ENCODE measurements at places on chromosomes 11 and 22. TPM values are rescaled to one million over a fixed set of nuclear protein-coding genes. Genes with fewer than 3 reads are reported as not detected.

YAP1 gene
- total RNA-seq, result 257 TPM

SORL1 gene
- 61.7 TPM for total RNA-seq

CTTN gene
- 235 TPM for total RNA-seq

HSCB gene
- 10.3 TPM for total RNA-seq

ZNF215 gene
- total RNA-seq, result 1.2 TPM

- no peak for DNase-seq
These were observed 24.7 kb downstream of the CELSR1 start for GRCh38 chr22:46512683-46513082.

- no peak for DNase-seq
These were observed 47.5 kb downstream of the SGSM3 start for GRCh38 chr22:40417881-40418280.

DNA sequence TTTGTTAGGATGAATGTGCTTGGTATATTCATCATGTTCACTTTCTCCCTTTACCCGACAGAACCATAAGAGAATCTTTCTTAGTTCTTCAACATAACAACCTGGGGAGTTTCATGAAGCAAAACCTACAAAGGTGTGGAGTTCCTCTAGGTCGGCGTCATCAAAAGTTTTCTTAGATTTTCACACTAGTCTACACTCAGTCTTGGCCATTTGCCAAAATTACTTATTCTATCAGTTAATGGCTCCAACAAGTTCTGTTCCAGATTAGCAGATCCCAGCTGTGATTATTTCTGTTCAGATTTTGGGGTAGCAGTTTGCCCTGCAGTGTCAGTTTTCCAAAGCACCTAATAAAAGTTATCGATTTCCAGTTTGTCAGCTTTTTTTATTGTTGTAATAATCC, 935.8 kb upstream of the RAG2 start:
- DNase-seq, result no peak

GRCh38 chr11:72636376-72636775, 37.8 kb downstream of the PDE2A start:
- no peak for DNase-seq

DNA sequence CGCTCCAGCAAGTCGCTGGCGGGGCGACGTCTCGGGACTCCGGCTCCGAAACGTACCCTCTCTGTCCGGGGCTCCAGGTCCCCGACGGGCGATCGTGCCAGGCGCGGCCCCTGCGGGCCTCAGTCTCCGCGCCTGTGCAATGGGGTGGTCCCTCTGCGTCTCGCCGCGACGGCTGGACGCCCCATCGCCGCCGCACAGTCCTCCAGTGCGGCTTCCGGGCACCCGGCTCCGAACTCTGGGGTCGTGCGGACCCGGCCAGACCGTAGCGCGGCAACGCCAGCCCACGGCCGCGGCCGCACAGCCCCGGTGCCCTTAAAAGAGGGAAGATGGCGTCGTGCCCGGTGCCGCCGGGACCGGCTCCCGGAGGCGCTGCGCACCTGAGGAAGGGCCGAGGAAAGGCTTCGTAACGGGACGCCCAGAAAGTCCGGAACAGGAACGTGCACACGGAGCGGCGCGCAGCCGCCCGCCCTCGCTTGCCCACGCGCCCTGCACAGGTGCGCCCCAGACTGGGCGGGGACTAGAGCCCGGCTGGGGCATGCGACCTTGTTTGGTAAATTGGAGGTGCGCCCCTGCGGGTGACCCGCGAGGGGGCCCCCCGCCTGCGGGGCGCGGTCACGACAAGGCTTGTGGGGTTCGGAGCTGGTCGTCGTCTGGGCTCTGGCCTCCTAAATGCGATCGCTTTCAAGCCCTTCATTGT, 525 bp downstream of the BIK start:
- DNase-seq, result no peak

All from lung (tissue), 17 donors.